ENCODE measurements at places on chromosomes 16 and 17.

DNA sequence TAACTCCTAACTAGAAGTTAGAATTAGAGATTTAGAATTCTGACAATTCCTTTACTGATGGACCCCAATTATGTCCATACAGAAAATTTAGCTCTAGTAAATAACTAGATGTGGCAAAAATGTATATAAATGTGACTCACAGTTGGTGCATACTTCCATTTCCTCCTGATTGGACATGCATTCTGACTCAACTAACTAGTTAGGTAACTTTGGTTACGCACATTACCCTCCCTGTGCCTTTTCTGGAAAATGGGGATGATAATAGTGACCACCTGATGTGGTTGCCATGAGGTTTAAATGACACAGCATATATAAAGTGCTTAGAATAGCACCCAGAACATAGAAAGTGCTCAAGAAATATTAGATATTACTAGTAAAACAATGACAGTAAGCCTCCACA, 550.0 kb upstream of the SALL1 start:
- no peak for DNase-seq

- no peak for DNase-seq
Observed at GRCh38 chr17:688100-688989, 26.3 kb downstream of the VPS53 start.

- DNase-seq: no peak
Observed at GRCh38 chr16:67163164-67163998, 1.2 kb upstream of the HSF4 start.

DNA sequence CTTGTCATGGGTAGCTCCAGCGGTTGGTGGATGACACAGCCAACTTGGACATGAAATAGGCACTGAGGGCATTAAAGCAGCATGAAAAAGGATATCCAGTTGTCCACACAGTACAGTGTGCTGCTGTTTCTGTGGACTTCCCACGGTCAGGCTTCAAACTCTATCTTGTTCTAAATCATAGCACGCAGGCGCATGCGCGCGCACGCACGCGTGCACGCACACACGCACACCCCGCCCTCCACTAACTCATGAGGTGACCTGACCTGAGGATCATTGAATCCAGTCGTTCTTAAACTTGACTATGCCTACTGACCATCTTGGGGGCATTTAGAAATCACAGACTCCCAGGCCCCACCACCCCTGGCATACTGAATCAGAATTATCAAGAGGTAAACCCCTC, 361.4 kb downstream of the CA10 start:
- no peak for DNase-seq

DNA sequence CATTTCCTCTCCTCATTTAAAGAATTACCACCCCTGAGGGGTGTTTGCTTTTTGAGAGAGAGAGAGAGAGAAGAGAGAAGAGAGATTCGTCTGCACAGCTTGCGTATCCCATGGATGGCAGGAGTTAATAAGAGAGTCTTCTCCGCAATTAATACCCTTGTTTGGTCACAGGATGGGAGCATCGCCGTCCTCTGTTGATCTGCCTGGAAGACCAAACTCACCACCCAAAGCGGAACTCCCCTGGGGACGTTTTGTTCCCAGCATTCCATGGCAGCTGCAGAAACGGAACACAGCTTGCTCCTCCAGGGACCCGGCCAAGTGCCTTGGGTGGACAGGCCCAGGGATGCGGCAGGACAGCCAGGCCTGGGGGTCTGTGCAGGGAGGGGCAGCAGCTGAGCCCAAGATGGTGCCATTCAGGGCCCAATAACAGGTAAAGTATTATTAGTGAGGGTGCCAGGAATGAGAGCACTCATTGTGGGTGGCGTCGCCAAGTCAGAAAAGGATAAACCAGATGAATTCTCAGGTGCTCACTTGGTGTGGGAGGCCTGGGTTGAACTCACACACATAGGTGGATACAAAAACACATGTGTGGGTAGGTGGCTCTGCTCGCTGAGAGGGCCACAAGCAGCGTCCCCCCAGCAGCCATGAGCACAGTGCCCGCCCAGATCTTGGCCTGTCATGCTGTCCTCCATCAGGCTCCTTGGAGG, 83.1 kb downstream of the NT5M start:
- no peak for DNase-seq

GRCh38 chr16:89485701-89486246, 4.6 kb downstream of the ANKRD11 start:
- DNase-seq: no peak

- no peak for DNase-seq
Observed at GRCh38 chr17:72510351-72511016, 389.7 kb downstream of the SOX9 start.

GRCh38 chr16:80720804-80721371, 83.5 kb downstream of the CDYL2 start:
- no peak for DNase-seq

DNA sequence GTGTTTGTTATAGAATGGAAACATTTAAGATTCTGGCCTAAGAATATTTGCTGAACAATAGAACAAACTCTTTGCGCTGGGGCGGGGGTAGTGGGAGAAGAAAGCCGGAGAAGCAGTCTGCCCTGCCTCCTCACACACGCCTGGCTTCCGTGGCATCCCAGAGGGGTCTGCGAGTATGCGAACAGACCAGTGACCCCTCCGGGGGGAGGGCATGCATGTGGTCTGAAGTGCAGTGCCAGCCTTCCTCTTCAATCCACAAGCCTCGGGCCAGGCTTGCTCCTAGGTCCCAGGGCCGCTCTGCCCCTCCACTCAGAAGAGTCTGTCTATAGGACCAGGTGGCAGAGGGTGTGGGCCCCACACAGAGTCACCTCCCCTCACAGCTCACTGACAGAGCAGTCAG, 14.1 kb upstream of the IGFALS start:
- DNase-seq: no peak

- DNase-seq: no peak
Observed at GRCh38 chr17:41812381-41813151, at the start of gene FKBP10. Gene FKBP10, plus strand, starts transcription at chr17:41813004. Its CDS starts 31 bp downstream, at chr17:41813035.

- no peak for DNase-seq
Observed at GRCh38 chr17:6079155-6079888, 9.1 kb downstream of the WSCD1 start.

DNA sequence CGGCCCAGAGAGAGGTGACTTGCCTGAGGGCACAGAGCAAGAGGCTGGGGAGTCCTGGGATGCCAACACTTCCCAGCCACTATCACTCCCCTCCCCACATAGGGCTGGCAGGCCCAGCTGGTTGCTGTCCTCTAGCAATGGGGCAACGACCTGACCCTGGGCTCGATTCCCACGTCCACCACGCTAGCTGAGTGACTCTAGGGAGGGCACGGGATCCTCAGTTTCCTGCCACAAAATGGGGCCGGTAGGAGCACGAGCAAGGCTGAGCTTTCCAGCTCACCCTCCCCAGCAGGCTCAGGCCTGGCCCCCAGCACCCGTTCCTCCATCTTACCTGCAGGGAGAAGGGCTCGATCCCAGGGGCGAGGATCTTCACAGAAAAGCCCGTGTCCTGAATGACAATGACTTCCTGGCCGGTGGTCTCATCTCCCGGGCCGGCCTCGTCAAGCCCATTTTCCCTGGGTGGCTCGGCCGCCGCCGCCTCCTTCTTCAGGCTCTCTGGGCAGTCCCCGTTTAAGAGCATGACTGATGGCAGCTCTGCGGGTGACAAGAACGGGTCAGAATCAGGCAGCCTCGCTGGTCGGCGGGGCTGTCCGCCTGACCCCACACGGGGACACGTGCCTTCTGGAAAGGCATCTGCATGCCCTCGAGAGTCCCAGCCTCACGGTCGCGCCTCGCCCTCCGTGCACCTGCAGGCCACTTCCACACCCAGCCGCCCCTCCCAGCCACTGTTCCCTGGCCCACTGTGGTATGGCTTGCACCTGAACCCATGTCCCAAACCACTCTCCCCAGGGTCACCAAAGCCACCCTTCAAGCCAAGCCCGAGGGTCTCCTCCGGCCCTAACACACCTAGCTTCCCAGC, 7.3 kb downstream of the CLUH start:
- no peak for DNase-seq

GRCh38 chr17:70310221-70310672, 140.9 kb downstream of the KCNJ2 start:
- no peak for DNase-seq

DNA sequence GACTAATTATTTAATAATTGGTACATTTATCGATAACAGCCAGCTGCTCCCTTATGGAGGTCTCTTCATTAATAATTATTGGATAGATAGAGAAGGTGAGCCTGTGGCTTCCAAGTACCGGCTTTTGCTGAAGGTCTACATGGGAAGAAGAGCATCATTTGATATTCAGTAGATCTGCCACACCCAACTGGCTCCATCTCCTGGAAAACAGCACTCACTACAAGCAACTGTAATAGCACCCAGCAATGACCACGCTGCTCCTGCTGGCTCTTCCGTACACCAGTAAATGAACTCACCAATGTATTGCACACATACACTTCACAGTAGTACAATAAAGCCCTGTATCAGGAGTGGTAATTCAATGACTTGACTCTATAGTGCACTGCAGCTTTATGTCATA, 19.5 kb downstream of the MARVELD3 start:
- DNase-seq: no peak

GRCh38 chr16:50815382-50815781, 73.5 kb downstream of the CYLD start:
- no peak for DNase-seq

DNA sequence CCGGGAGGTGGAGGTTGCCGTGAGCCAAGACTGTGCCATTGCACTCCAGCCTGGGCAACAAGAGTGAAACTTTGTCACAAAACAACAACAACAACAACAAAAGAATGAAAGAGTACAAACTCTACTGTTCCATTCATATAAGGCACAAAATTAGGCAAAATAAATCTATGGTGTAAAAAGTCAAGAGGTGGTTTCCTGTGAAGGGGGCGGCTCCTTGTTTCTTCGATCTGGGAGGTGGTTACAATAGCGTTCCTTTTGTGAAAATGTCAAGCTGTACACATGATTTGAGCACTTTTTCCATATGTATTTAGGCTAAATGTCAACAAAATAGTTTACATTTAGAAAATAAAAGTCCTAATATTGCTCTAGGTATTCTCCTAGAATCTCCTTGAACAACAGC, 6.9 kb downstream of the SIAH1 start:
- DNase-seq: no peak

DNA sequence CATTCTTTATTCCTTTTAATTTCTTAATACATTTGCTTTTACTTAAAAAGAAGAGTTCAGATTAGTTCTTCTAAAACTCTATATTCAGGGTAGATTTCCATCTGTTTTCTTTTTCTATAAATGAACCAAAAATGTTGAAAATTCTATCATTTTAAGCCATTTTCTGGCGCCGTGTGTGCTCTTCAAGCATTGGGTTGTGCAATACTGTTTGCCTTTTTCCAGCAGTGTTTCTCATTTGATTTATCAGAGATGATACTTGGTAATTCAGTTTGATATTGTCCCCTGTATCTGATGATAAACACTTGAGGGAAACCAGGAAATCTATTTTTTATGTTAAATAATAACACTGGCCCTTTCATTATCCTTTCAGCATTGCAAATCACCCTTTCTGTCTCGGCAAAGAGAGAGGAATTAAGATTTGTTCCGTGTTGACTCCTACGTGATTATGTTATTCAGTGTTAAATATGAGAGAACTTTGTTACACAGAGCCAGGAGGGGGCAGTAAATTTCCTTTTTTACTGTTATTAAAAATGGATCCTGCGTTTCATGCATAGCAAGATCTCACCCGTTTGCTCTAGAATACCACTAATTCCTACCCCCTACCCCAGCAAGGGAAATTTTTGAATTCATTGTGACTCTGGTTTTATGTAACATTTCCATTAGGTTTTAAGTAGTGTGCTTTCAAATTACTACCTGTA, 606.9 kb upstream of the RBFOX1 start:
- DNase-seq: no peak

DNA sequence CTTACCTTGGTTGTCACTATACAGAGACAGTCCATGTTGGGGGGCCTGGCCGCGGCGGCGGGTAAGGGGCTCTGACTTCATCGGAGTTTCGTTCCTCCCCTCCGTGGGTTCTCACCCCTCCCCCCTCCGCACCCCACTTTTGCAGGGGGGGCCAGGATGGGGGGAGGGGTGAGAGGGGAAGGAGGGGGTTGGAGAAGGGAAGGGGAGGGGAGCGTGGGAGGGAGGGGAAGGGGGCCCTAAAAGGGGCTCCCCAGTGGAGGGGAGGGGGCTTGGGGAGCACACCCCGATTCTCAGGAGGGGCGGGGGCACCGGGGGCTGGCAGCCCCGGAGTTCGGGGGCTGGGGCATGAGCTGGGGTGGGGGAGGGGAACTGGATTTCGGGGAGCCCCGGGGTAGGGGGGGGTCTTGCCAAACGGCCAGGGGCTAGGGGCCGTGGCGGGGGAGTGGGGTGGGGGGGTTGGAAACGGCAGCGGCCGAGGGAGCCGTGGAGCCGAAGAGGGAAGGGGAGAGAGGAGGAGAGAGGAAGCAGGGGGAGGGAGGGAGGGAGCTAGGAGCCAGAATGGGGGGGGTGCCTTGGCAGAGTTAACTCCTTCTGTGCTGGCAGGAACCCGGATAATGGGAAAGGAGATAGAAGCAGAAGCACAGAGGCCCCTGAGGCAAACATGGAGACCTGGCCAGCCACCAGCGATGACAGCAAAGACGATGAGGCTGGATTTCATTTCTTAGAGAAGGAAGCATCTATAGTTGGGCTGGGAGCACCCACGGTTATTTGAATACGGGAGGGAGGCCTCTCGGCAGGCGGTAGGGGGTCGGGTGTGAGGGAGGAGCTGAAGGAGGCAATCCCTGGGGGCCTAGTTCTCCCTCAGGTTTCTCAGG, 2.3 kb downstream of the DLG4 start:
- no peak for DNase-seq

DNA sequence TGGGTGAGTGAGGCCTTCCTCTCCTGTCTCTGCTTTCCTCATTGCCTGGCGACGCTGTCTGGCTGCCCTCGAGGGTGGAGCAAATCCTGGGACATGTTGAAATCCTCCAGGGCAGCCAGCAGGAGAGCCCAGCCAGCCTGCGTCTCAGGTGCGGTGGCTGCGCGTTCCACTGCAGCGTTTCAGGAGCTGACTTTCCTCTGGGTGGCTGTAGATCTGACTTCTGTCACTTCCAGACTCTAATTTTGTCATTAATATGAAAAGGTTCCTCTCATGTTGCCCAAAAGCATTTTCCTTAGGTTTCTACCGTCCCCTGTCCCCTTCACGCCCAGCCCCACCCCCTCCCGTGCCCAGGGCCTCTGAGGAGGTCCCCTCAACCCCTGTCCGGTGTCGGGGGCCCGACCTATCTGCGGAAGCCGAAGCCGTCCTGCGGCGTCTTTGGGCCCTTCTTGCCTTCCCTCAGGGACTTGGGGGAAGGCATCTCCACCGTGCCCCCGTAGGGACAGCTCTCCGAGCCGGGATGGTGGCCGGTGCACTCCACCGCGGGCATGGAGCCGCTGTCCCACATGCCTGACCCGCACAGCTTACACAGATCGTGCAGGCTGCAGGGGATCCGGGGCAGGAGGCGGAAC, 95.1 kb downstream of the TBC1D16 start:
- DNase-seq: no peak

- DNase-seq: no peak
Observed at GRCh38 chr17:11140501-11140900, 100.5 kb upstream of the SHISA6 start.

GRCh38 chr17:5468075-5468473, 708 bp downstream of the DHX33 start:
- no peak for DNase-seq

Data from AG09309 (cell line).